ENCODE measurements at places on chromosomes 12 and 14.
A peak's percentile ranks its signal among the peaks of the same experiment; 100 is the strongest.

DNA sequence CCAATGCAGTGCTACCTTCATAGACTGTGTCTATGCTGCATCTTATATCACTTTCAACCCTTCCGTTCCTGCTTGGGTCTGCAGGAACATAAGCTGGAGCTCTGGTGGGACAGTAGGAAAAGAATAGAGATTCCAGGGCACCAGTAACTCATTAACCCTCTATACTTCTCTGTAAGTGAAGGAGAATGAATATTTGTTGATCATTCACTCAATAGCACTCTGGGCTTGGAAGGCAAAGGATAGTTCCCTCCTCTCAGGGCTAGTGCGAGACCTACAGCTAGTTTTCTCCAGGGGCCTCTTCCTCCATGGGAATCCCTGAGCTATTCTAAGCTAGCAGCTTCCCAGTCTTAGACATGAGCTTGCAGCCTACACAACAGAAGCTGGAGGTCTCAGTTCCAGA lies 84.7 kb downstream of the BMP4 start:
- DNase-seq: no peak

DNA sequence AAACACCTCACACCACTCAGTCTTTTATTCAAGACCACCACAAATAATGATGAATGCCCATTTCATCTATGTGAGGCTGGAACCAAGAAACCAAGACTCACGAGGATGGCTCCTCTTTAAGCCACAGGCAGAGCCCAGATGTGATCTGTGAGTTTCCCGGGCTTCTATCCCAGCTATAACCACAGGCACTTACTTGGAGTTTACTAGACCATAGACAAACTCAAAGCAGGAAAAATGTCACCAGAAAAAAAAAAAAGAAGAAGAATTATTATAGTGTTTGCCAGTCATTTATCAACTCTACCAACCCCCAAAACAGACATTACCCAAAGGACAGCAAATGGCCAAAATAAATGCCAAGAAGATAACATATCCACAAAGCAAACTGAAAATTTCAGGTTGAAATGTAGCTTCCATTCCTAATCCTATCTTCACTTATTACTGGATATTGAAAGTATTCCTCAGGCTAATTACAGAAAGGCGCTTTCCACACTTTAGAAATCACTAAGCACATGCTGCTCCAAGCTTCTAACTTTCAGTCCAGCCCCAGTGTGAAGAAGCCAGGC lies 44.7 kb downstream of the ZFYVE1 start:
- no peak for DNase-seq

GRCh38 chr14:55746558-55746957 lies 166.6 kb downstream of the KTN1 start:
- no peak for DNase-seq

GRCh38 chr12:2719392-2719791 lies 75.4 kb upstream of the FKBP4 start:
- no peak for DNase-seq

DNA sequence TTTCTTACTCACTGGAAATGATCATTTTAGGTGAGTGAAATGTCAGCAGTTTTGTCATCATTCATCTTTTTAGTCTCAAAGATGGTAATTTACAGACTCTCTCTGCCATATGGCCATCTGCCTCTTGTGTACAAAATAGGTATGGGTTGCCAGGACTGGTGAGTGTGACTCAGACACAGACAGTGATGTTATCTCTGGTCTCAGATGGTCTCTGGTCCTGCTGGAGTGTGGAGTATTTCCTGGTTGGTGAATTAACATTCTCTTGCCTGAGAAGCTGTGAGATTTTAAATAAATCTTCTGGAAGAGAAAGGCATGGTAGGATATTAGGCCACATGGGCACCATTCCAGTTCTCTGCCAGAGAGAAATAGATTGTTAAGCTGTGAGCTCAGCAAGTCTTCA lies 207.0 kb downstream of the ATP23 start:
- peak; percentile 12 for DNase-seq

DNA sequence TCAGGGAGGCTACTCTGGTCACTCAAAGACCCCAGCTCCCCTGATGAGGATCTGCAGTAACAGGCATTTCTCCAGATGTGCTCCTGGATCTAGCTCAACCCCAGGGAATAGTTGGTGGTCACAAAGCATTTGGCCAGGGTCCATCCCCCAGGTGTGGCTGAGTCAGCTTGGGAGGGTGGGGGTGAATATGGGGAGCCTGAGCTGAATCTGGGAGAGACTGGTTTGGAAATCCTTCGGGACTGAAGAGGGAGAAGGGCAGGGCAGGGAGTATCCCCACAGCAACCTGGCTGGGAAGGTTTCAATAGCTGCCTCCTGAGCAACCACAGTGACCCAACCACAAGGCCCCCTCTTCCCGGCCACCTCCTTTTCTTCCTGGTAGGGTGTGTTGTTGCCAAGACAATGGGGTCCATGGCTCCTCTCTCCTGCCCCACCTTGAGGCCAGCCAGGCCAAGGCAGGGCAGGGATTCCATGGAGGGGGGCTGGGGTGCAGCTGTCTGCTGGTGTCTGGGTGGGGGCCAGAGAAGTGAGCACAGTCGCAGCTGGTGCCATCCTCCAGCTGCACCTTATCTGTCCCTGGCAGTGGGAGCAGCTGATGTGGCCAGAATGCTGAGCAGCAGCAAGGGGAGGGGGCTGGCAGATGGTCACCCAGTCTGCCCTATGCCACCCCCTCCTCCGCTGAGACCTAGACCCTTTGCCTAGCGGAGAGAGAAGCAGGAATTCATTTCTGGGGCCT lies 5.5 kb downstream of the ASIC1 start:
- DNase-seq: no peak

GRCh38 chr14:81169267-81169666 lies 51.5 kb downstream of the GTF2A1 start:
- DNase-seq: no peak

DNA sequence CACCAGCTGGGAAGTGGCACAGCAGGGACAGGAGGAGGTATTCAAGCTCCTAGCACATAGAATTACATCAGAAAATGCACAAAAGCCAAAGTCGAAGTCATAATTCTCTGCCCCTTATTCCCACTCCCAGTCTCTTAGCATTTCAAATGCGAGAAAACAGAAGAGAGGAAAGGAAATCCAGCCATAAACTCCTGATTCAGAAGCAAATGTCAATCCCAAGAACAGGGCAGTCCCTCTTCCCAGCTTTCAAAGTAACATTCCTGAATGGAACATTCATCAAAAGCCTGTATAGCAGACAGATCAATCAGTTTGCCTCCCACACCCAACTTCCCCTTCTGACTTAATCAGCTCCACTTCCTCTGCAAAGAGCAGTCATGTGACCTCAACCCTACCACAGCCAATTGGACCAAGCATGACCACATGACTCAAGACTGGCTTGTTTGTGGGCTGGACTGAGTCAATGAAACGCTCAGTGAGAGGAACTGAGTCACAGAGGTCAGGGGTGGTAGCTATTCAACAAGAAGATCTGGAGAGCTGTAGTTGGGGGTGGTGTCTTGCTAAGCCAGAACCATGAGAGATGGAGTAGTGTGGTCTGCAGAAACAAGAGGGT lies 41.4 kb upstream of the TUNAR start:
- DNase-seq: no peak

DNA sequence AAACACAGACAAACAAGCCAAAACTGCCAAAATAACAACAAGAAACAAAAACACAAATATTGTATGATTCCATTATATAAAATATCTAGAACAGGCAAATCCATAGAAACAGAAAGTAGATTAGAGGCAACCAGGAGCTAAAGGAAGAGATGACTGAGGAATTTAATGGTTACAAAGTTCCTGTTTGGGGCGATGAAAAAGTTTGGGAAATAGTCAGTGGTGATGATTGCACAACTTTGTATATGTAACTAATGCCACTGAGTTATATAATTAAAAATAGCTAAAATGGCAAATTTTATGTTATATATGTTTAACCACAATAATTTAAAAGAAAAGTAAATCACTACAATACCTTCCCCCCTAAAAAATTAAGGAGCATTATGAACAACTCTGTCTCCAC lies 24.5 kb downstream of the GNPTAB start:
- no peak for DNase-seq

DNA sequence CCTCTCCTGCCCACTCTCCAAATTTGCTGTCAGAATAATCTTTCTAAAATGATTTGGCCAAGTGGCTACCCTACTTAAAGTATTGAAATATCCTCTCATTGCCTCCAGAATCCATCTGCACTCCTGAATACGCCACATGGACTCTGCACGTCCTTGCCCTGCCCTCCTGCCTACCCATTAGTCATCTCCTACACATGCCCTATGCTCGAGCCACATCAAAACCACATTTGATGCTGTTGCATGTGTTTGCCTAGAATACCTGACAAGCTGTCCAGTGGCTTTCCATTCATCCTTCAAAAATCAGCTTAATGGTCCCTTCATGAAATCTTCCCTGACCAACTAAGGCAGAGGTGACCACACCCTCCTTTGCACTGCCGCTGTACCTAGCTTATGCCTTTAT lies 17.0 kb downstream of the VCPKMT start:
- no peak for DNase-seq

DNA sequence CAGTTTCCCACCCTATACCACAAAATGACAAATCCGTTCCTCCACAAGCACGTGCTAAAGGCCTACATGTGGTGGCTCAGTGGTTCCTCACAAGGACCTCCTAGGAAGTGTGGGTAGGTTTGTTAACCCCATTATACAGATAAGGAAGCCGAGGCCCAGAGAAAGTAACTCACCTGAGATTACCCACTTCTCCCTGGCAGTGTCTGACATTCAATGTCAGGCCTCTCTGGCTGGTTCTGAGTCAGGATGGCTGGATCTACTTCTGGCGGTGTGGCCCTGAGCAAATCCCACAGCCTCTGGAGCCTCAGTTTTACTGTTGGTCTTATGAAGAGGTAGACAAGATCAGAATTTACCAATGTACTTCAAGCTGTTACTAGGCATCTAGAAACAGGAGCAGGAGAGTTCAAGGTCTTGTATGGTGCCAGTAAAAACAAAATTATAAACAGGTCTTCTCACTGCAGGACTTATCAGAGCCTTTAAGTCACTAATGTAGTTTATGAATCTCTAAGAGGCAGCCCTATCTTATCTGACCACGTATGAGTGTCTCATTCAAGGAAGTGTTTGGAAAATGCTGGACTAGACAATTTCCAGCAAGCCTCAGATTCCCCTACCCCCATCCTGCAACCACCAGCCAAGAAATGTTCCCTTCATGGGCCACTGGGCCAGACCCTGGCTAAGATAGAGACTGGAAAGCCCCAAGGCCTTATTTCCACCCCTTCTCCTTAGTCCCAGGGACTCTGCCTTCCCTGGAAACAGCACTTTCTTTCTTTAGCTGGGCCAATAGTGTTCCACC lies 4.2 kb downstream of the HSPB8 start:
- no peak for DNase-seq

- no peak for DNase-seq
Measured at GRCh38 chr14:98721061-98721460, 550.9 kb downstream of the BCL11B start.

- DNase-seq: no peak
Measured at GRCh38 chr12:98808243-98808875, 163.3 kb downstream of the APAF1 start.

DNA sequence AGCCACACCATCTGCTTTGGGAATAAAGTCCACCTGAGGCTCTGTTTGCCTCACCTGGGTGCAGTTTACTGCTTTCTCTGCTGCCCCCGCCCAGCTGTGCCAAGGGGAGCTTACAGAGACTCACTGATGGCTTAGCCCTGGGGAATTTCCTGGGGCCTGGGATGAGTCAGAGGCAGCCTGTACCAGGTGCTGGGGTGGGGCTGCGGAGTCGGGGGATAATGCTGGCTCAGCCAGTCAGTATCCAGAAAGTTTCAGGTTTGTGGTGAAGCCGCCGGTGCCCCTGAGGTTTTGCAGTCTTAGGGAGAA lies 22.3 kb downstream of the PLEKHG3 start:
- DNase-seq: no peak

DNA sequence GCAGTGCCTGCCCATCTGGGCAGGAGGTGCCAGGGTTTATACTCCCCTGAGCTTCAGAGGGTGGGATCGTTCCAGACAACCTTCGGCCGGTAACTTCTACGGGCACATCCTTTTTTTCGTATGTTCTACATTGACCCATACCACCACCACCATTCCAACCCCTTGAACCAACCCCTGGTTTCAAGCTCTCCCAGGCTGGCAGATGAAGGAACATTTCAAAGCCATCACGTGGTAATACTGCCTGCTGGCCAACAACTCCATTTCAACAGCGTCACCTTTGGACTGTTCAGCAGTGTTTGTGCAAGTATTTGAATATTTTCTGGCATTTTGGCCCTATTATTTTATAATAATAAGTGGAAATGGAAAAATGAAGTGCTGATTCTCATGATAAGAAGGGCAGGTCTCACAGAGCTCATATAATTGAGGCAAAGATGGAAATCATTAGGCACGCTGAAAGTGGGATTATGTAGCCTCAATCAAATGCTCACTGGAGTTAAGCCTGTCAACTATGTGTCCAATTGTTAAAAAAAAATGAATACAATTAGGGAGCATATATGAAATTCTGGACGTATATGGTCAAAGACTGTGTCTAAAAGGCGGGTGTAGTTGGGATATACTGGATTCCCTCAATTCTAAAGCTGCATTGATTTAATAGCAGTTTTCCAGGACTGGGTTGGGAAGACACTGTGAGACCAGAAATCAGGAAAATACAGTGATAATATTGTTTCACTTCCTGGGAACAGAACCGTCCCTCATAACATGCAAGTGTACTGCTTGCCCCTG lies 162.1 kb downstream of the ZFP36L1 start:
- DNase-seq: no peak

DNA sequence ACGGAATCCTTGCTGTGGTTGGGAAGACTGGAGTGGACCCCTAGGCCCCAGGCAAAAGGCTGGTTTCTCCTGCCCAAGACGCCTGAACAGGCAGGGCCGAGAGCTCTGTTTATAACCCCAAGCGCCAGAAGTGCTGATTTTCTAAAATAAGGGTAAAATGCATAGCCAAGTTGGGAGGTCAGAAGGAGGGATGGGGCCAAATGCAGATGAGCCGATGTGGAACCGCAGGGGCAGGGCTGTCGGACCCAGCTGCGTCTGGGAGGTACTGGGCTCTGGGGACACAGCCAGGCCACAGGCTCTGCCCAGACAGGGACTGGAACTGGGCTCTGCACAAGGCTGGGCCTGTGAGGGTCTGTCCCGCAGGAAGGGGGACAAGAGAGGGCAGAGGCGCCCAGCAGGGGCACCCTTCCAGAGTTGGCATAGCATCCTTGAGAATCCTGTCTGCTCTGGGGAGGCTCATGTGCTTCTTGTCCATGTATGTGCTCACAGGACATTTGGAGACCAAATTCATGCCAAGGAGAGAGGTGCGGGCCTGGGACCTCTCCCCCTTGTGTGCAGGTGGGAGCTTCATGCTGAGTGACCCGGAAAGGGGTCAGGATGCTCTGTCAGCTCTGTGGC lies 49.1 kb downstream of the JAG2 start:
- no peak for DNase-seq

All from NCI-H1092 treated with DMSO at 0.1 percent for 48 hours (cell line).